ENCODE measurements at places on chromosomes 7 and 10. TPM values are rescaled to one million over a fixed set of nuclear protein-coding genes. Genes with fewer than 3 reads are reported as not detected.

DNA sequence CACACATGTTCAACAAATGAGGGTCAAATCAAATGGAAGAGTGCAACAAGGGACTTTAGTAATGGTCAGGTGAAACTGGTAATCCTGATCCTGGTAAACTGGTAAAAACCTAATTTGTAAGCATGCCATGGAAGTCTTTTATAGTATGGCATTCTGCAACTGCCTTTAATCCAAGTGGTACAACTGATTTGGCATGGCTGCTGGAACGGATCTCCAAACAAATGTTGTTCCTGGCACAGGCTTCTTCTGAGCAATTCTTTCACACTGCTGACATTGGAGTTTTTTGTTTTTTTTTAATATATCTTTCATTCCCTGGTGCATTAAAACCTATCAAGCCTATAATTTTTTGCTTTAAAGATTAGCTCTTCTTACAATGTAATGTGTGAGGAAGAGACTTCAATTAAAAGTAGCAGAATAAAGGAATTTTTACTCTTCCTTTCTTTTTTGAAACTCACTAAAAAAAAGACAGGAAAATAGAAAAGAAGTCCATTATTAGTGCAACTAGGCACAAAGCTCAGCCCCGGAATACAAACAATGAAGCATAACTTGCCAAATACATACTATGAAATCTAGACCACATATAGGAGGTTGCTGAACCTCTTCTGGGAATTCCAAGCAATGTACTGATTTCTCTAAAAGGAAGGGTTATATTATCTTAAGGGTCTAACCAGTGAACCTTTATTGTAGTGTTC lies 79.3 kb upstream of the OIT3 start:
- DNase-seq, result no peak

GRCh38 chr7:45987521-45988290 lies 66.6 kb upstream of the IGFBP3 start:
- DNase-seq, result no peak

DNA sequence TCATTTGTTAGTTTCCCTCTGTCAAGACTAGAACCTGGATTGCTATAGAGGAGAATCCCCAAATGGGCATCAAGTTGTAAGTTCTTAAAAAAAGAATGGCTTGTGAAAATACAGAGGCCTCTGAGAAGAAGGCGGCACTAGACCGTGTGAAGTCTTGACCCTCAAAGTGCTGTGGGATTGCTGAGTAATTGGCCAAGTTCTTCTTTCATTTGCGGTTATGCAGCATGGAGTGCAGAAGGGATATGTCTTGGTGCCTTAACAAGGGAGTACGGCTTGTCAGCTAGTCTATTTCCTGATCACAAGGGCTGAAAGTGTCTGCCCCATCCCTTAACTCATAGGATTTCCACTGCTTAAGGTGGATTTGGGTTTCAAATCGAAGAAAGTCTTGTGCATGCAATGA lies 81.2 kb downstream of the MKX start:
- no peak for DNase-seq

GPR37 gene
- total RNA-seq, result 0.95 TPM

TLX1 gene
- not detected for total RNA-seq

OR6V1 gene
- total RNA-seq, result not detected
